T47D (cell line): ENCODE measurements at places on chromosomes 6 and 20.

DNA sequence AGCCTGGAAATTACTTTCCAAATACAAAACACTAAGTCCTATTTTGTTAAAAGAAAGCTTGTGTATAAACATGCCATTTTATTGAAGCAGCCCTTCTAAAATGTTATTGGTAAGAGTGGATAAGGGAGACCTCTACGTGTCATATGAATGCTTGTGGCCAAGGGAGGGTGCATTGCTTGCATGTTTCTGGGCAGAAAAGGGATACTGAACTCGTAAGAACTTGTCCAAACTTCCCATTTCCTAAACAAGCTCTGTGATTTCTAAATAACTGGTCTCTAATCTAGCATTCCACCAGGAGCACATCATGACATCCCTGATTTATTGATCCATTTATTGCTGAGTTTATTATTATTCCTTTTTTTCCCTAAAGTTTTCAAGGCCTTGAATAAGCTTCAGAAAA, 474.1 kb downstream of the CD109 start:
- DNase-seq: no peak

DNA sequence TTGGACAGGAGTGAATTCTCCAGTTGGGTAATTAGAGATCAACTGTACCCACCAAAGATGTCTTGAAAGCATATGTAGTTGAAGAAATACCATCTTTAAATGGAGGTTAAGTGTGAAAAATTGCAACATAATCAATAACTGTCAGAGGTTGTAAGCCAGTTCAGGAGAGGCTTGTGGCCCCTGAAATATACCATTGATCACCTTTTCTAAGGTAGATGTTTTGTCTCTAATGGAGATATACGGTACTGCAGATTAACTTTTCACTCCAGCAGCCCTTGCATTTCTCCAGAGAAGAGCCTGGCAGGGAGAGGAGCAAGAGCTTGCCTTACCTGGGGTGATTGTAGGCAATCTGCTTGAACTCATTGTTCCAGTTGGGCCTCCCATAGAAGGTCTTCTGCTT, 48.8 kb downstream of the NOX3 start:
- no peak for DNase-seq

- no peak for DNase-seq
These were observed 139.9 kb downstream of the CDH4 start for GRCh38 chr20:61391812-61392520.

GRCh38 chr6:13600036-13600435, 15.1 kb upstream of the NOL7 start:
- DNase-seq: no peak

- DNase-seq: no peak
These were observed 34.7 kb downstream of the MTRES1 start for GRCh38 chr6:107062691-107063090.
